ENCODE measurements at places on chromosomes 11 and 22.

DNA sequence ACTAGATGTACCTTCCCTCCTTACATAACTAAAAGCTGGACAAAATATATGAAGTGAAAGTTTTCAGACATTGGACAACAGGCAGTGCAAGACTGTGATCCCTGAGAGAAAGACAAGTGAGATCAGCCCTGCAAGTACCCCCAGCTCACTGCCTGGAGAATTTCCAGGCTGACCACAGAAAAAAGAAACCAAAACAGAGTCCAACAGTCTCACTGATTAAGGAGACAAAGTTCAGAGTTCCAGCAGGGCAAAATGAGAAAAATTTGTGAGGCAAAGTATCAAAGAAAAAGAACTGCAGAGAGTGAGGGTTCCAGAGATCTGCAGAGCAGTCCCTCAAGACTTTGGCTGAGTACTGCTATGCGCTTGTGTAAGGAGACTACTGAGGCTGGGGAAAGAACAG is 47.3 kb upstream of the TMEM45B start:
- DNase-seq = no peak

DNA sequence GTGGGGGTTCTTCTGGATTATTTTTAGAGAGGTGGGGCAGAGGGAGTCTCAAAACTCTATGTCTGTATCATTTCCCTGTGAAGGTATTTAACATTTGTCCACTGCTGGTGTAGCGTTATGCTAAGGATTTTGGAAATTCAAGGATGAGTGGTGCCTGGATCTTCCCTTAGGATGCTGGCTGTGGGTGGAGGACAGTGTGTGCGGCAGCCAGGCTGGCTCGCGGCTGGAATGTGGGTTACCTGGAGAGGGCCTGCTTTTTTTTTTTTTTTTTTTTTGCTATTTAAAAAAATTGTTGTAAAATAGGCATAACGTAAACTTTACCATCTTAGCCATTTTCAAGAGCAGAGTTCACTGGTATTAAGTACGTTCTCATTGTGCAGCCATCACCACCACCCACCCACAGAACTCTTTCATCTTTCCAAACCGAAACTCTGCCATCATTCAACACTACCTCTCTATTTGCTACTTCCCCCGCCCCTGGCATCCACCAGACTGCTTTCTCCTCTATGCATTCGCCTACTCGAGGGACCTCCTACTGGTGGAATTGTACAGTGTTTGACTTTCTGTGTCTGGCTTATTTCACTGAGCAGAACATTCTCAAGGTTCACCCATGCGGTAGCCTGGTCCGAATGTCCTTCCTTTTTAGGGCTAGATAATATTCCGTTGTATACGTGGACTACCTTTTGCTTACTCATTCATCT is 67.1 kb downstream of the PARVB start:
- no peak for DNase-seq

GRCh38 chr11:113193946-113194345 is 120.4 kb upstream of the TTC12 start:
- no peak for DNase-seq

GRCh38 chr11:10752061-10752460 is 1.0 kb downstream of the CTR9 start:
- DNase-seq = no peak

- DNase-seq = no peak
Observed at GRCh38 chr11:66580803-66581202, 12.1 kb downstream of the CCDC87 start.

DNA sequence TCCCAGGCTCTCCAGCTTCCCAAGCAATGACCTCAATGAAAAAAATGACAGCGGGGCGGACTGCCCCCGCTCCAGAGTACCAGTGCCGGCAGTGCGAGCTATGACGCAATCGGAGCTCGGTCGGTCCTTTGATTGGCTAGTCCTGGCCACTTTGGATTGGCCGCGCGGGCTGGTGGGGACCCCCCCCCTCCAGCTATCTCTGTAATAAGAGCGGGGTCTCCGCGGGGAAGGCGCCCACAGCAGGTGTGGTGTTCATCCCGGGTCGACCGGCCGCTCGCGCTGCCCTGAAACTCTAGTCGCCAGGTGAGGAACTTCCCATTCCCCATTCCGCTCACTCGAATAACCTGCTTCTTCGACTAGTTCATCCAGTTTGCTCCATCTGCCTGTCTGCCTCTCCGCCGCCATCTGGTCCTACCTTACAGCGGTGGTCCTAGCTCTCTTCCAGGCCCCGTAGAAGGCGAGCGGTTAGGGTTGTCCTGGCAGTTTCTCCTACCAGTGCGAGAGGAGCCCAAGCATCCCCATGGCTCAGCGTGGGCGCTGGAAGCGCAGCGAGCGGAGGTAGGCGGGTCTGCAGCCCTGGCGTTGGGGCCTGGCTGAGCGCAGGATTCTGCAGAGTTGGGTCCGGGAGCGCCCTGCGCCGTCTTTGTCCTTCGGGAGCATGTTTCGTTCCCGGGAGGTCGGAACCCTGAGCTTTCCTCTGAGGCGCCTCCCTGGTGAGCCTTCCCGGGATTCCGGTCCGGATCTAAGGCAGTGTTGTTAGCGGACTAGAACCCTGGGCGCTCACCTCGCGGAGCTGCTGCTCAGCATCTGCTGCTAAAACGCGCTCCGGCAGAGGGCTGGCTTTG is at the start of gene CALCB:
TSS of gene CALCB (plus strand) at position 233 of the 845 bp plus-strand sequence. CDS start 1,126 bp downstream, outside the sequence.
- no peak for DNase-seq

DNA sequence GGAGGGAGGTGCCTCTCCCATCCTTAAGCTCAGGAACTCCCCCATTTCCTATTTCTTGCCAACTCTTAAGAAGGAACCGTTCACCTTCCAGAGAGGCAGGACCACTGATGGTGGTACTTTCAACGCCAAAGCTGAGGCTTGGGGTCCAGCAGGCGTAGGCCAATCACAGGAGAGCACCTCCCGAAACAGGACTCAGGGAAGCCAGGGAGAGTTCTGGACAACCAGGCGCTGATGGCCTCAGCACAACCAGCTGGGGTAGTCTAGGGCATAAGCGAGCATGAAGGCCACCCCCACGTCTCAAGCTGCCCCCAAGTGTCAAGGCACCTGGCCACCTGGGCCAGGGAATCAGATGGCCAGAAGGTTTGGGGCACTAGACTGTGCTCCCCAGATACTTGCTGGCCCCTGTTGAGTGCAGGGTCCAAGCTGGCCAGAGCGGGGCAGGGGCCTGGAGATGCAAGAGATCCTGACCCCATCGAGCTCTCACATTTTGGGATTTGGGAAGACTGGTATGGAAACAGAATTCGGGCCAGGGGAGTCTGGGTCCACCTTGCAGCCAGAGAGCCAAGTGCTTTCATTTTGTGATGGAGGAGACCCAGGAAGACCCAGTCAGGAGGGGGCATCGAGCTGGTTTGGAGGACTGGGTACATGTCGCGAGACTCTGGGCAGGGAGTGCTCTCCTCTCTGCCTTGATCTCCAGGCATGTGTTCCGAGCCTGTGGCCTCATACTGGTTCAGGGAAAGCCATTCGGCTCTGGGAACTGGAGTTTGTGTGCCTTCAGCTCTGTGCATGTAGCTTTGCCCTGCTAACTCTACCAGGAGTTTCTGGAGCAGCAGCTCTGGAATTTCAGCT is 926 bp downstream of the CD6 start:
- DNase-seq = no peak

DNA sequence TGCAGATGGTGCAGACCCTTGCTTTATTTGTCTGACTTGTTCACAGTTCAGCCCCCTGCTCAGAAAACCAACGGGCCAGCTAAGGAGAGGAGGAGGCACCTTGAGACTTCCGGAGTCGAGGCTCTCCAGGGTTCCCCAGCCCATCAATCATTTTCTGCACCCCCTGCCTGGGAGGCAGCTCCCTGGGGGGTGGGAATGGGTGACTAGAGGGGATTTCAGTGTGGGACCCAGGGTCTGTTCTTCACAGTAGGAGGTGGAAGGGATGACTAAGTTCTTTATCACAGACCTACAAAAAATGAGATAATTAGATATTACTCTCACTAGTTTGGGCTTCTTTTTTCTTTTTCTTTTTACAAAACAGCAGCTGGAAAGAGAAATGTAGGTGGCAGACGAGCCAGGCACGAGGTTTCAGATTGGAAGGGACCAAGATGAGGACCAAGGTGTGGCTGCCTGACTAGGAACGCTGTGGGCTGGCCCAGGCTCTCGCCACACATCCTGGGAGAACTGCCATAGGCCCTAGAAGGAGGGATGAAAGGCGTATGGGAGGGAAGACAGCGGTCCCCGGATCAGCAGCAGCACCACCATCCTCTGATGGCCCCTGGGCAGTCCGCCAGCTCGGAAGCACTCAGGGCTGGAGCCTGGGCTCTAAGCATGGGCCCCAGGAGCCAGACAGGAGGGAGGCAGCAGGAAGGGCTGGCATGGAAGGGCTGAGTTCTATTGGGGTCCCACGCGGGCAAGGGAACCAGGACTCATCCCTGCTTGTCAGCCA is 14.2 kb downstream of the TXN2 start:
- DNase-seq = peak; percentile 90

DNA sequence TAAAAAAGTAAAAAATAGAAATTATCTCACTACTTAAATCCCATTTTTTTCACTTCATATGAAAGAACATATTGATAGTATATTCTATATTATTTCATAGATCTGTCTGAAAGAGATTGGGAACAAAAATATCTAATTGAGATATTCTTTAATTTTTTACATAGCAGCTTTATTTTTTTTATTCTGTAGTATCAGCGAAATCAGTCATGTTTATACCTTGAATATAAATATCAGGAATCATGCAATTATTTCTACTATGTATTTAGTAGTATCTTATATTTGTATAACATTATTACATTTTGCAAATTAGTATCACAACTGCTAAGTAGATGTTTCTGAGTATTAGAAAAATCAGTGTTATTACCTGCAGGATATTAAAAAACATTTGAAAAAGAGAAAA is 20.4 kb downstream of the C11orf54 start:
- no peak for DNase-seq

DNA sequence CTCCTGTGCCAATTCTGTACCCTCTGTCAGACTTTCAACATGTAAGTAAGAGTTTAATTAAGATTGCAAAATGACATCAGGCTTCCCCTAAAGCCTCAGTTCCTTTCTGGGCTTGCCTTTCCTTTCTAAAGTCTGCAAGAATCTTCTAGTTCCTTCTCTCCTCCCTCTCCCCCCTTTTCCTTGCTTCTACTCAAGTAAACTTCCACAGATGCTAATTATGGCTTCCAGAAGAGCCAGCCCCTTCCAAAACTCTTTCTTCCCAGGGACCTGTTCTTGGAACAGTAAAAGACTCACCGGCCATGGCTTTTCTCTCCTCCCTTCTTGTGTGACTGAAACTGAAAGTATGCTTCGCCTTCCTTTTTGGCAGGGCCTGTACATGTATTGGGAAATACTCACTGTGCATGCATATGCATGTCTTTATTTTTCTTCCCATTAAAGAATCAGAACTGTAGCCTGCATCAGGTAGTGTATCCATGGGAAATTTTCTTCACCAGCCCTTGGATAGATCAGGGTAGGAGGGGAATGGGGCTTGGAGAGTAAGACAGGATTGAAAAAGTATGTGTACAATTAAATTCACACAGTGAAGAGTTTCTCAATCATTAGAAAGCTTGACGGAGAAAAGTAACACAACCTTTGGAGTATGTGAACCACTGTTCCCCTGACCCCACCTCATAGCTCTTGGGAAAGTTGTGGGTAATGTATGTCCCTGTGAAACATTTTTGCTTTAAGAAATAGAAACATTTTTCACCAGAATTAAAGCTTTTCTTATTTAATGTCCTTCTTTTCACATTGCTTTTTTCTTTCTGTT is at the start of gene CASP1:
TSS of gene CASP1 (minus strand) at position 332 of the 808 bp plus-strand sequence. CDS start at position 301, 31 bp downstream.
- DNase-seq = peak; percentile 54

- DNase-seq = no peak
Observed at GRCh38 chr11:29256580-29256979, 760.2 kb downstream of the KCNA4 start.

GRCh38 chr11:83249972-83250593 is 36.1 kb downstream of the CCDC90B start:
- DNase-seq = peak; percentile 24

DNA sequence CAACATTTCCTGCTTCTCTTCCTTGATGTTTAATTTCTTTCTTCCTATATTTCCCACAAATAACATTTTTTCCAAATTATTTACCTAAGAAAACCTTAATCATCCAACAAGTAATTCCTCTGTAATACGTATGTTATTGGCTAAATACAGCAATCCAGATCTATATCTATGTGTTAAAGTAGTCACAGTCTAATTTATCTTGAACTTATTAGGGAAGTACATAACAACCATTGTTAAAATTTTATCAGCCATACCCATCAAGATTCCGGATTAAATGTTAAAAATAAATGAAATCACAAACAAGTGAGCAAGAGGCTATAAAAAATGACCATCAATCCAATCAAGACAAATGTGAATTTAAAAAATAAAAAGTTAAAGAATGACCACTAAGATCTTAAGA is 36.5 kb downstream of the RRAS2 start:
- DNase-seq = no peak

DNA sequence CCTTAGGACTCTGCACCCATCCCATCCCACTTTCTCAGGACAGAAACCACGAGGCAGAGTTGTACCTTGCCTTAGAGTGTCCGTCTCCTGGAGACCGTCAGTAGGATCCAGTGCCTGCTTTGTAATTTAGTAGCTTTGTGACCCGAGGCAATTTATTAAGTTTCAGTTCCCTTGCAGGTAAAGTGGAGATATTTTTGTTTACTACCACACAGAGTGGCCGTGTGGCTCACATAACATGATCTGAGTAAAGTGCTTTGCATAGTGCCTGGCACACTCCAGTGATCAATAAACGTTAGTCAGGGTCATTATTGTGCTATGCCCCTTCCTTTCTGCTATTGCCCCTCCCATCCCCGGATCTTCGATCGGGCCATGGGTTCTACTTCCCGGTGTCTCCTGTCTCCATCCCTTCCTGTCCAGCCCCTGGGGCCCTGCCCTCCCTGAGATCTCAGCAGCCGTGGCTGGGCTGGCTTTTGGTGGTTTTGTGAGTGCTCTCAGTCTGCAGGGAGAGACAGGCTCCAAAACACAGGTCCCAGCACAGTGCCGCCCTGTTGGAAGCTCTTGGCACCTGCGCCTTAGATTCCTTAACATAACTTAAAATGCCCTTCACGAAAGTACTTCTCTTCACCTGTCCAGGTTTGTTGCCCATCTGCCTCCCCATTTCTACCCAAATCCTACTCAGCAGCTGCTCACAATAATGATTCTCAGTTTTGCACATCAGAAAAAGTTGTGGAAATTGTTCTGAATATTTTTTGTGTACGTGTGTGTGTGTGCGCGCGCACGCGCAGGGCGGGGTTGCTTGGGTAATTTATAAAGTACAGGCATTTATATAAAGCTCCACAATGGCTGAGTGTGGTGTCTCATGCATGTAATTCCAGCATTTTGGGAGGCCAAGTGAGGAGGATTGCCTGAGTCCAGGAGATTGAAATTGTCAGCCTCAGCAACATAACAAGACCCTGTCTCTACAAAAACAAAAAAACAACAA is 753.7 kb downstream of the NTM start:
- no peak for DNase-seq
